ENCODE measurements at places on chromosomes 12 and 14. TPM values are rescaled to one million over a fixed set of nuclear protein-coding genes. Genes with fewer than 3 reads are reported as not detected.

DNA sequence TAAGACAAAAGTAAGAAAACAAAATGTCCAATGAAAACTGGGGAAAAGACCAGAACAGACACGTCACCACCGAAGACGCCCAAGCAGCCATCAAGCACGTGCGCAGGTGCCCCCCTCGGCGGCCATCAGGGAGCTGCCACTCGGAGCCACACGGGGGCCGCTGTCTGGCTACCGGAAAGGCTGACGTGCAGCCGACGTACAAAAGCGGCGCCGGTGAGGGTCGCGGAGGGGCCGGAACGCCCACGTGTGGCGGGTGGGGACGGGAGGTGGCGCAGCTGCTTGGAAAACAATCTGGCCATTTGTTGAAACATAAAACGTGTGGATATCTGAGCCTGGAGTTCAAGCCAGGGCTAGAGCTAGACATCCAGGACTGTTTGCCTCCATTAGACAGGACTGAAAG lies 60.7 kb downstream of the GALNT9 start:
- no peak for DNase-seq

DNA sequence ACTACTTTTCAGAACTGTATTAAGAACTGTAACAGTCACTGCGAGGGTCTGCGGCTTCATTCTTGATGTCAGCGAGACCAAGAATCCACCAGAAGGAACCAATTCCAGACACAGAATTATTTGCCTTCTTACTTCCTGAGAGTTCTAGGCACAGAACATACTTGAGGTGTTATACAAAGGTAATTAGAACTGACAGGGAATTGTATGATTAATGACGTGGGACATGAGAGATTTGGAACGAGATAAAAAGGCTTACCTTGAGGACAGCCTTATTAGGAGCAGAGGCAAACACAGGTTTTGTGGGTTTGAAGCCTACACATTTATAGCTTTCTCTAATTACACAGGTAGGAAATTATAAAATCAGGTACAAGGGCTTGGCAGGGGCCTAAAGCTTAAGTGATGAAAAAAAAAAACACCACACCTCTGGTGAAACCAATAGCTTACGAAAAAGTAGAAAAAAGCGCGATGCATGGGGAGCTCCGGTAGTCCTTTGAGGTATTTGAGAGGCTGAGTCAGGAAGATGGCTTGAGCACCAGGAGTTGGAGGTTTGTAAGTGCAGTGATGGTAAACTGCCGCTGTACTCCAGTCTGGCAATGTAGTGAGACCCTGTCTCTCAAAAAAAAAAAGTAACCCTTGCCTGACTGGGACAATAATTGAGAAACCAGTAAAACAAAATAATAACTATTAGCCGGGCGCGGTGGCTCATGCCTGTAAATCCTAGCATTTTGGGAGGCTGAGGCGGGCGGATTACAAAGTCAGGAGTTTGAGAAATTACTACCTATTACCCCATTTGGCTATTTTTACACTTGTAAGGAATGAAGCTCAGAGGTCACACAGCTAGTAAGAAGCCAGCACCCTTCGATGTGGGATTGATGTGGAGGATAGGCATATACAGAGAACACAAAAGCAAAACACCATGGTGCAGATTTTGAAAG lies 795 bp upstream of the ACOT2 start:
- DNase-seq, result no peak

- no peak for DNase-seq
Observed at GRCh38 chr12:104713444-104713843, 244.6 kb downstream of the SLC41A2 start.

The GLIPR1L1 gene
- total RNA-seq, result not detected

The RASSF8 gene
- total RNA-seq, result 50.5 TPM

The PPP1R1A gene
- 9.1 TPM for total RNA-seq

The DNAJC22 gene
- 0.35 TPM for total RNA-seq

Data from neural crest cell (in vitro differentiated cells).